ENCODE measurements at places on chromosomes 11 and 22.

GRCh38 chr11:77590194-77590782, 535 bp downstream of the AQP11 start:
- DNase-seq = peak; percentile 7

DNA sequence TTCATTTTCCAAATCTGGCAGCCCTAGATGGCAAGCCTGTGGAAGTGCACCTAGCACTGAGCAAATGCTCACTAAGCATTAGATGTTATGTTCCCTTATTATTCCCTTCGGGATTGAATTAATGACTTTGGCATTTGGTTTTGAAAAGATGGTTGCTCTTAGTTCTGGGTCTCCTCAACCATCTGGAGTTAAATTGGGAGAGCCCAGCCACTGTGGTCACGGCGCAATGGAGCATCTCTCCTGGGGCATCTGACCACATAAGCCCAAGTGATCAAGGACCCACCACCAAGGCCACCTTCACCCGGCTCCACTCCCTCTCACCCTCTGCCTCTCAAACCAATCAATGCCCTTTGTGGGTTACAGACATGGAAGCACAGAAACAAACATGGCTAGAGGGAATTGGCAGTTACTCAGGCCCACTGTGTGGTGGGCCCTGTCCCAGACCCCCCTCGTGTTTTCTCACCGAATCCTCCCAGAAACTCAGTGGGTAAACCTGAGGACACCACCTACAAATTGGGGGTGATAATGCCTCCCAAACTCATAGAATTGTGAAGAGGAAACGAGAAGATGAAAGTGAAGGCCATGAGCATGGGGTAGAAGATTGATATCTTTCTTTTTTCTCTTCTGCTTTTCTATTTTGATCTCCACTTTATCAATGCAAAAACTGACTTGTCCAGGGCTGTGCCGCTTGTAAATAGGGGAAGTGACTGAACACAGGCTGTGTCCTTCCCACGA, 52.2 kb downstream of the IRAG1 start:
- DNase-seq = no peak

DNA sequence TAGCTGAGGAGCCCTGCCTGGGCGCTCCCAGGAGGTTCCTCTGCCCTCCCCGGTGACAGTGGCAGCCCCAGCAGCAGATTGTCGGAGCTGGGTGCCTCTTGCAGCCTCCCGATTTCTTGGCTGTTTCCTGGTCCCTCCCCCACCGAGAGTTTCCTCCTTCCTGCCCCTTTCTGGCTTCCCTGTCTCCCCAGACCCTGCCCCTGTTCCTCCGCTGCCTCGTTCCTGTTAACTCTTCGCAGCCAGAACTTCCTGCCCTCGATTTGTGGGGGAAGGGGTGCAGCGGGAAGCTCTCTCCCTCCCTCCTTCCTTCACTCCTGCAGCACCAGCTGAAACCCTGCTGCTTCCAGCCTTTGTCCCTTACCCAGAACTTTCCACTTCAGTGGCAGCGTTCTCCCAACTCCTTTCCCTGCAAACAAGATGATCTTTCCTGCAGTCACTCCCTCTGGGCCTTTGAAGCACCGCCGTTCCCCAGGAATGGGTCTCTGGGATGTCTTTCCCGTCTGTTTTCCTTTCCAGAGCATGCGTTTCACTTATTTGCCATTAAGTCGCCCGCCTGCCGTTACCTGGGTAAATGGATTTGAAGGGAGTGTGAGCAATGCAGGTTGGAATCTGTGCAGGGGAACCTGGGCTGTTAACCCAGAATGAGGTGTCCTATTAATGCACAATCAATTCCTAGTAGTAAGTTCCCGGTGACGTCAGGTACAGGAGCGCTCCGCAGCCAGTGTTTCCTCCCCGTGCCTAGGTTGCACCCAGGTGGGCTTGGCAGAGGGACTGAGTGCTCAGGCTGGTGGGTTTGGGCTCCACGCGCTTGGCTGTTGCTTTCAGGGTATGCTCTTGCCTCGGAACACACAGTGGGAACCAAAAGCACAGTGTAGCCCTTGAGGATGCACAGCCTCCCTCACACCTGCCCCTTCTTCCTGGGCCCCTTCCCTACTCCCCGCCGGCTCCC, 4.3 kb downstream of the GRK2 start:
- DNase-seq = peak; percentile 56

DNA sequence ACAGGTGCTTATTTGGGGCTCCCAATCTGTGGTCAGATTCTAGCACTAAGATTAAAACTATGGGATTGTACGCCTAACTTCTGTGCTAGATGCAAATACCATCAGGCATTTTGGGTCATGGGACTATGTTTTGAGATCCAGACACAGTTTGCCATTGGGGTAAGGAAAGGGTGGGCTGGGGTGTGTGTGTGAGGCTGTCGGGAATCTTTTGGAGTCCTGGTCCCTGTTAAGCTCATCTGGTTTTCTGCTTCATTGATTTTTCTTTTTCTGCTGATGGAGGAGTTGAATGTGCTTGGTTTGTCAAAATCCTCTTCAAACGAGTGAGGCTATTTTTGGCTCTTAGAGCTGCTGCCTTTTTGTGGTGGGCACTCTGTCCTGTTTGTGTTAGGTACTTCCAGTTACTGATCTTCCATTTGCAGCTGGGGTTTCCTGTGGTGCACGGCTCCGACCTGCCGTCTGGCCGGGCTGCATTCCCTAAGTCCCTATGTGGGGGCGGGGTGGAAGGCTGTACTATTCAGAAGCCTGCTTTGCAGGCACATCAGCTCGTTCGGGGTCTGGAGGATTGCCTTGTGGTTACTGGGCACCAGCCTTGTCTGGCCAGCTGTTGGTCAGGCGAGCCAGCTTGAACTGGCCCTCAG, 2.9 kb downstream of the BCR start:
- no peak for DNase-seq

DNA sequence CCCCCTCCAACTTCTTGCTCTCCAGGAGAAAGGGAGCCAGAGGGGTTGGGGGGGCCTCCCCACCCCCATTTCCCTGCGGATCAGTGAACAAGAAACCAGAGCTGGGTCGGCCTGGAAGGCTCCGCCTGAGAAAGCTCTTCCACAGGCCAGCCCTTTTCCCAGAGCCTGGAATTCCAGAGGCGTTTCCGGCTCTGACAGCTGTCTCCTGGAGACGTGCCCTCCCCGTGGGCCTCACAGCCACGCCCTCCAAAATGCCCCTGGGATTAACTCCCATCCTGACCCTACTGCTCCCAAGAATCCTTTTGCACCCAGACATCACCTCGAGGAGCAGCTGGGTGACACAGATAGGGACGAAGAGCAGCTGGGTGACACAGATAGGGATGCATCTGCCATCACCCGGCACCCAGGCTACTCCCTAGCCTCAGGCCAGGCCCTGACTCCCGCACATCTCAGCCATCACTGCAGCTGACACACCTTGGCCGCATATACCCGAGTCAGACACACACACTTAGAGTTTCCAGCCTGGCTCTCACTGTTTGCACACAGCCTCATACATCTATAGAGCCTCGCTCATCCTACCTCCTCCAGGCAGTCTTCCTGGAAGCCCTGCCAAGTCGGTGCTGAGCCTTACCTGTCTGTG, 7.6 kb upstream of the CDC42EP1 start:
- DNase-seq = no peak

DNA sequence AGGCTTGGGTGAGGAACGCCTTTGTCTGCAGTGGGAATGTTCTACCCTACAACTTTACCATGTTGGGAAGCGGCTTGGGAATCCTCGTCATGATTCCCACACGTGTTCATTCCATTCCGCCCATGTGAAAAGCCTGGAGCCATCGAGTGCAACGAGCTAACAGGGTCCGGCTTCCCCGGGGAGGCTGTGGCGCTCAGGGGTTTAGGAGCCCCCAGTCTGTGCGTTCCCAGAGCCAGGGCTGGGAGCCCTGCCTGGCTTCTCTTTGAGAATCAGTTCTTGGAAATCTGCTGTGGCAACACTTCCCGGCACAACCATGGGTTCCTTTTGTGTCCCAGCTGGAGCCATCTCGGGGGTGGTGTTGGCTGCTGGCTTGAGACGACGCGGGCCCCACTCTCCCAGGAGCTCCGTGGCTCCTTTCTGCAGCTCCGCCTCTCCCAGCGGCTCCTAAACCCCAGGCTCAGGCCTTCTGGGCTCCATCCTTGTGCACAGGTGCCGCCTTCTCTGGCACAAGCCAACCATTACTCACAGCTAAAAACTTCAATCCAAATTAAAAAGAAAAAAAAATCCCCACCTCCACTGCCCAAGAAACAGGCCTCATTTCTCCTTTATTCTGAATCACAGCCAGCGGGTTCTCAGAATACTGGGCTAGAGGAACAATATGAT, 18.7 kb upstream of the PPFIA1 start:
- DNase-seq = no peak

- DNase-seq = no peak
Observed at GRCh38 chr11:15159085-15159484, 44.4 kb downstream of the INSC start.

- no peak for DNase-seq
Observed at GRCh38 chr11:65803797-65804492, 17.1 kb downstream of the OVOL1 start.

- DNase-seq = no peak
Observed at GRCh38 chr22:49025791-49026493, 801.7 kb downstream of the BRD1 start.

DNA sequence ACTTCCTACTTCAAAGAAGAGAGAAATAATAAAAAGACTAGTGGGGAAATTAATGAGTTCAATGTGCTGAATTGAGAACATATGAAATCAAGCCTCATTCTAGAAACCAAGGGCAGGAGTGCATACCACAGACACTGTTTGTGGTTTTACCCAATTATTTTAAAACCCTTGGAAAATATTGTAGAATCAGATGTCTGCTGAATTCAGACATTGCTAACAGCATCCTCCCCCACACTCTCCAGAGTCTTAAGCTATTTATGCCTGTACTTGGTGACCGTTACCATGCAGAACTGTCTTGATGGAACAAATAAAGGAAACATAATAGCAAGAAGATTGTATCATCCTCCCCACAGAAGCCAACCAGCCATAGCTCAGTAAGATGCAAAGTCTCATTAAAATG, 850.1 kb downstream of the NTM start:
- DNase-seq = no peak

GRCh38 chr11:98625526-98625925, 395.2 kb upstream of the CNTN5 start:
- DNase-seq = no peak

DNA sequence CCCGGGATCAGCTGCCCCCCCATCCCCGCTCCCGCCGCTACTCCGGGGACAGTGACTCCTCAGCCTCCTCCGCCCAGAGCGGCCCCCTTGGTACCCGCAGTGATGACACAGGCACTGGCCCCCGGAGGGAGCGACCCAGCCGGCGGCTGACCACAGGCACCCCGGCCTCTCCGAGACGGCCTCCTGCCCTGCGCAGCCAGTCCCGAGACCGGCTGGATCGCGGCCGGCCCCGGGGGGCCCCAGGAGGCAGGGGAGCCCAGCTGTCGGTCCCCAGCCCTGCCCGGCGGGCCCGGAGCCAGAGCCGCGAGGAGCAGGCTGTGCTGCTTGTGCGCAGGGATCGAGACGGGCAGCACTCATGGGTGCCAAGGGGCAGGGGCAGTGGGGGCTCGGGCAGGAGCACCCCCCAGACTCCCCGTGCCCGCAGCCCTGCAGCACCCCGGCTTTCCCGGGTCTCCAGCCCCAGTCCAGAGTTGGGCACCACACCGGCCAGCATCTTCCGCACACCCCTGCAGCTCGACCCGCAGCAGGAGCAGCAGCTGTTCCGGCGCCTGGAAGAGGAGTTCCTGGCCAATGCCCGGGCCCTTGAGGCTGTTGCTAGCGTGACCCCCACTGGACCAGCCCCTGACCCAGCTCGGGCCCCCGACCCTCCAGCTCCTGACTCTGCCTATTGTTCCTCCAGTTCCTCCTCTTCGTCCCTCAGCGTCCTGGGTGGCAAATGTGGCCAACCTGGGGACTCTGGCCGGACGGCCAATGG, 3.9 kb downstream of the RASL10A start:
- no peak for DNase-seq

DNA sequence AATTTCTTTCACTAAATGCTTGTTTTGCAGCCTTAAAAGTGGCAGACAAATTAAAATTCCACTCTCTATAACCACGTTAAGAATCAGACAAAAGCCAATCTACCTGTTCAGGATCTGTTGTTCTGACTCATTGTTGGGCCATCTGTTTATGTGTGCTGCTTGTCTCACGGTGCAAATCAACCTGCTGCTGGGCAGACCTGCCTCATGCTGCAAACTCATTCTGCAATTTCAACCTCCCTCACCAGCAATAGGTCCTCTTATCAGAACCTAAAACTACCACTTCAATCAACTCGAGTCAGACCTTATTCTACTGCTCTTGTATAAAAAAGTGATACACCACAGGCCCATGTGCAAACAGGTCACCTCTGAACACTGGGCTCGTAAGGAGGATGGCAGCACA, 75.1 kb downstream of the LARGE2 start:
- DNase-seq = no peak

Measured in CD4-positive, alpha-beta T cell treated with Interleukin-6 for 4 hours (primary cell).